ENCODE measurements at places on chromosomes 11 and 22.

DNA sequence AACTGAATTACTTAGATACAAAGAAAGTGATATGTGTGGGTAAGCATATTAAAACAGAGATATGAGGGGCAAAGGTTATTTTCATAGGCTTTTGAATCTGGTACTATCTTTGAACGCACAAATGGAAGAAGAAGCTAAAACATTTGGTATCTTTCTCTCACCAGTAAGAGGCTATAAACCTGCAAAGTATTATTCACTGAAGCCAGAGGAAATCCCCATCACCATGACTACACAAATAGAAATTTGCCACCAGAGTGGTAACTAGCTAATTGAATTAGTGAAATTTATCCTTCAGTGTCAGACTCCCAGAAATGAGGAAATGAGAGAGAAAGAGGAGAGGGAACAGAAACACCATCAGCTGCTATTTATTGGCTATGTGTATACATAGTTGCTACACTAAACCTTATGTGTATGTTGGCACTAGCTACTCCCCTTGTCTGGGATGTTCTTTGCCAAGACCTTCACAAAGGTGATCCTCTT, 503.4 kb downstream of the DLG2 start:
- peak; percentile 41 for DNase-seq

GRCh38 chr11:114105611-114106010, 46.1 kb downstream of the ZBTB16 start:
- DNase-seq: no peak

GRCh38 chr11:706957-707816, 1.2 kb downstream of the EPS8L2 start:
- no peak for DNase-seq

GRCh38 chr22:47006433-47006832, 244.0 kb downstream of the TBC1D22A start:
- no peak for DNase-seq

DNA sequence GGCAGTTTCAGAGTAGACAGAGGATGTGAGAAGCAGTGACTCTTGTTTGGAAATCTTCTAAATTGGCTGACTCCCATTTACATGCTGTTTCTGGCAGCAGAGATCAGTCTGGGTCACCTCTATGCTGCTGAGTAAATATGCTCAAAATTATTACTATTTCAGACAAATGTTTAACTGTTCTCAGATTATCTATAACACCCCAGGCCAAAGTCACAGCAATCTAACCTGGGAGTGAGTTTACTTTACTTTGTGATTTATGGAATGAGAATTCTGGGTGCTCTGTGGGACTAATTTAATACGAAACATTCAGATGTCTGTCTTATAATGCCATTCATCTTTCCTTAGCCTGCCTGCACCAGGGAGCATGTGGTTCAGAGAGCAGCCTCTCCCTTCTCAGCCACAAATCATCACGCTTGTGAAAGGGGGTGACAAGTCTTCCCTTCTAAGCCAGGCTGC, 282.5 kb upstream of the MPPED2 start:
- no peak for DNase-seq

- DNase-seq: no peak
Measured at GRCh38 chr11:61914471-61915171, 2.7 kb downstream of the RAB3IL1 start.

DNA sequence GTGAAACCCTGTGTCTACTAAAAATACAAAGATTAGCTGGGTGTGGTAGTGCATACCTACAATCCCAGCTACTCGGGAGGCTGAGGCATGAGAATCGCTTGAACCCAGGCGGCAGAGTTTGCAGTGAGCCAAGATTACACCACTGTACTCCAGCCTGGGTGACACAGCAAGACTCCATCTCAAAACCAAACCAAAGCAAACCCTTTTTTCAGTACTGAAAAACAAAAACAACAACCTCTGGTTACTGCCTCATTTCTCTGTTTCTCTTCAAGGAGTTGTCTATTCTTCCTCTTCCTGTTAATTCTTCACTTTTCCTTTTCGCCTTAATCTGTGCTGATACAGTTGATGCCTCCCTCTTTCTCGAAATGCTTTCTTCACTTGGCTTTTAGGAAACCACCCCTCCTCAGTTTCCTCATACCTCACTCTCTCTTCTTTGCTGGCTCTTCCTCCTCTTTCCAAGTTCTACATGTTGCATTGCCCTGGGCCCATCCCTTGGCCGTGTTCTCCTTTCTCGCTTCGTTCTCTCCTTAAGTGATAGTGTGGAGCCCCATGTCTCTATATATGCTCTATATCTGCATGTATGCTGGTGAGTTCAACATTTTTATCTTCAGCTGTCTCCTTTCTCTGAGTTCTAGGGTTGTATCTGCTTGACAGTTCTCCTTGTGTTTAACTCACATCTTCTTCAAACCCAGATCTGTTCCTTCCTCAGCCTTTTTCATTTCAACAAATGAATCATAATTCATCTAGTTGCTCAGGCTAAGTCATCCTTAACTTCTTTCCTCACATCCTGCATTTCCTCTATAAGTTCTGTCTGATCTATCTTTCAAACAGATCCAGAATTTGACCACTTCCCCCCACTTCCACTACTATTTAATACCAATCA, 37.1 kb downstream of the NUCB2 start:
- DNase-seq: no peak

DNA sequence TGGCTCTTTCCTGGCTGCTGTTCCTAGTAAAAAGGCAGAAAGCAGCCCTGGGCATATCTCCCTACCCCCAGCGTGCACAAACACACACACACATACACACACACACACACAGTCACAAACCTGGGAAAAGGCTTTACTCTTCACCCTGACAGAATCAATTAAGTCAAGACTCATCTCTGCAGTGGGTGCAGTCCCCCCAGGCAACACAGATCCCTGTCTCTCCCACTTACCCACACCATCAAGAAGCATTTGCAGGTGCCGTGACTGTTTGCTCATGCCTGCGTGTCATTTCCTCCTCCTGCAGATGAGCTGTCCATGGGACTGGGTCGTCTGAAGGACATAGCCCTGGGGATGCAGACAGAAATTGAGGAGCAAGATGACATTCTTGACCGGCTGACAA, 28.6 kb downstream of the SNAP29 start:
- no peak for DNase-seq

GRCh38 chr22:36197514-36198146, 4.0 kb downstream of the APOL4 start:
- no peak for DNase-seq

GRCh38 chr11:70220136-70220535, 17.0 kb downstream of the FADD start:
- no peak for DNase-seq

DNA sequence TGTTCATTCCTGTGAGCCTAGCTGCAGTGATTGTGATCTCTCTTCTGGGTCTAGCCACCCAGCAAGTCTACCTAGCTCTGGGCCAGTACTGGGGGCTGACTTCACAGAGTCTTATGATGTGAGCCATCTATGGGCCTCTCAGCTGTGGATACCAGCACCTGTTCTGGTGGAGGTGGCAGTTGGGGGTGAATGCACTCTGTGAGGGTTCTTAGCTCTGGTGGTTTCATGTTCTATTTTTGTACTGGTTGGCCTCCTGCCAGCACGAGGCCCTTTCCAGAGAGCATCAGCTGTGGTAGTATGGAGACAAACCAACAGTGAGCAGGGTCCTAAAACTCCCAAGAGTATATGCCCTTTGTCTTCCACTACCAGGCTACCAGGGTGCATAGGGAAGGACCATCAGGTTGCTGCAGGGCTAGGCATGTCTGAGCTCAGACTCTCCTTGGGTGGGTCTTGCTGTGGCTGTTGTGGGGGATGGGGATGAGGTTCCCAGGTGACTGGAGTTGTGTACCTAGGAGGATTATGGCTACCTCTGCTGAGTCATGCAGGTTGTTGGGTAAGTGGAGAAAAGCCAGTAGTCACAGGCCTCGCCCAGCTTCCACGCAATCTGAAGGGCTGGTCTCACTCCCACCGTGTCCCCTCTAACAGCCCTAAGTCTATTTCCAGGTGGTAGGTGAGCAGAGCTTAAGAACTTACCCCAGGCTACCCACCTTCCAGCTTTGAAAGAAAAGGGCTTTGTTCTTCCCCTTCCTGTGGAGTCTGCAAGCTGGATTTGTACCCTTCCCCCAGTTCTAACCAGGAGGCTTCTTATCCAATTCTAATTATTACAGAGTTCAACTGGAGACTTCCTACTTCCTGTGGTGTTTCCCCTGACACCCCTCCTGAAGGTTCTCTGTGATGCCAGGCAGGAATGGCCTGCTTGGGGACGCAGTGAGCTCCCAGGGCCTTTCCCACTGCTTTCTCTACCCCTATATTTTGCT, 250.7 kb downstream of the LUZP2 start:
- peak; percentile 14 for DNase-seq

DNA sequence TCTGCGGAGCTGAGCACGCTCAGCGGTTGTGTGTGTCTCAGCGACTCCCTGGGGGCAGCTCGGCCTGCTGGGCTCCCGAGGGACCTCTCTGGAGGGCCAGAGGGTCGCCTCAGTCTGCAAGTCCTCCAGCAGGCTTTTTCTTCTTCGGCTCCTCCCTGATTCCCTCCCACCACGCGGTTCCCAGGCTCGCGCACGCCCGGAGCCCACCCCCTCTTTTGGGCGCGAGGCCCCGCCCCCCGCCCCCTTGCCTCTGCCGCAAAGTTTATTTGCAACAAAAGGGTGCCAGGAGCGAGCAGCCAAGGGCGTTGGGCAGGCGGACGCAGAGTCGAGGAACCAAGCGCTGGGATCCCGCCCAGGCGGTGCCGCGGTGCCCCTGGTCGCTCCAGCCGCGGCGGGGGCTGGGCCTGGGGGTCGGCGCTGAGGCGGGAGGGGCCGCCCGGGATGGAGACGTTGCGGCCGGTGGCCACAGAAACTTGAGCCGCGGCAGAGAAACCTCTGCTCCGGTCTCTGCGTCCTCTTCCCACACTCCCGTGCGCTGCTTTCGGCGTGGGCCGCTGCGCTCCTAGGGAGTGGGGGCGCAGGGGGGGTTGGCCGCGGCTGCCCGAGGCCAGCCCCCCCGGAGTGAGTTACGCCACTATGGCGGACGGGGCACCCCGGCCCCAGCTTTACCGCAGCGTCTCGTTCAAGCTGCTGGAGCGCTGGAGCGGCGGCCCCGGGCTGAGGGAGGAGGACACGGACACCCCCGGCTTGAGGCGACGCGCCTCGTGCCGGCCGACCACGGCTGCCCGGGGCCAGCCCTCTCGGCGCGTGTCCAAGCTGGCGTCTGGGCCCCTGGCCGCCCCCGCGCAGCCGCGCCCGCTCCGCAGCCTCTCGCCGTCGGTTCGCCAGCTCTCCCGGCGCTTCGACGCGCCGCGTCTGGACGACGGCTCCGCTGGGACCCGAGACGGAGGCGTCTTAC, at the start of gene ARHGEF17:
TSS of gene ARHGEF17 (plus strand) at position 274 of the 958 bp plus-strand sequence. CDS start at position 637, 363 bp downstream.
- DNase-seq: peak; percentile 35

GRCh38 chr11:33716243-33716642, 15.6 kb upstream of the C11orf91 start:
- no peak for DNase-seq

GRCh38 chr22:25137577-25138525, 61.8 kb upstream of the CRYBB3 start:
- DNase-seq: no peak

- no peak for DNase-seq
Measured at GRCh38 chr11:97883086-97883485, 1137.7 kb upstream of the CNTN5 start.

DNA sequence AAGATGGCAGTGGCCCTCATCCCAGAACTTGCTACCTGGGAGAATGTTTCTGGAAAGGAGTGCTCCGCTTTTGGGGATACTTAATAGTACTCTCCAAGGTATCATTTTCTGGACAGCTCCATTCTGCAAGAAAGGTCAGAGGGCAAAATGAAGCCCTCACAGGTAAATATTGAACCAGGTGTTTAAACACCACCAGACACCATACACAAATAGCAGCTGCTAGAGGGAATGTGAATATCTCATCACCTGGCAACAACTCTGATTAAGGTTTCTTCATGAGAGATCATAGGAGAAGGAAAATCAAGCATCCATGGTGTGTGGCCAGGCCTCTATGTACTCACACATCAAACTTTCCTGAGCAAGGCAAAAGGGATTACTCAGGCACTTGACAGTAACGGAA, 226.1 kb upstream of the FAT3 start:
- no peak for DNase-seq

- no peak for DNase-seq
Measured at GRCh38 chr11:18312663-18313420, 9.1 kb downstream of the HPS5 start.

GRCh38 chr11:121634889-121635288, 182.1 kb upstream of the SORL1-AS1 start:
- no peak for DNase-seq

- no peak for DNase-seq
Measured at GRCh38 chr11:27898166-27898565, 197.9 kb upstream of the BDNF start.

- no peak for DNase-seq
Measured at GRCh38 chr11:15476371-15476917, 361.7 kb downstream of the INSC start.

- DNase-seq: no peak
Measured at GRCh38 chr11:45834298-45834756, 12.9 kb upstream of the CRY2 start.

DNA sequence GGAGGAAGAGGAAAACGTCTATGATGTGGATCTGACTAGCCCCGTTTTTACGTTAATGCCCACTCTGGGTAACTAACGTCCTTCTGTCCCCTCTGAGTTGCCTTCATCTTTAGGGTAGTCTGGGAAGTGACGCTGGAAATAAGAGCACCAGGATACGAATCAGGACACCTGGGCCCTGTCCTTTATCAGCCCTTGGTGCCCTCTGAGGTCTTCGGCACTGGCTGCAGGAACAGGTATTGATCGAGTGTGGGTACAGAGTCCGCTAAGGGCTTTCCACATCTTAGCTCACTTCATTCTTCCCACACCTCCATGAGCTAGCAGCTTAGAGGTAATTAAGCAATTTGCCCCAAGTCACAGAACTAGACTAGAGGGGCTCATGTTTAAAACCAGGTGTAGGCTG, 223.8 kb downstream of the DBX1 start:
- DNase-seq: no peak

GRCh38 chr11:123135863-123136446, 59.1 kb downstream of the CLMP start:
- DNase-seq: no peak

DNA sequence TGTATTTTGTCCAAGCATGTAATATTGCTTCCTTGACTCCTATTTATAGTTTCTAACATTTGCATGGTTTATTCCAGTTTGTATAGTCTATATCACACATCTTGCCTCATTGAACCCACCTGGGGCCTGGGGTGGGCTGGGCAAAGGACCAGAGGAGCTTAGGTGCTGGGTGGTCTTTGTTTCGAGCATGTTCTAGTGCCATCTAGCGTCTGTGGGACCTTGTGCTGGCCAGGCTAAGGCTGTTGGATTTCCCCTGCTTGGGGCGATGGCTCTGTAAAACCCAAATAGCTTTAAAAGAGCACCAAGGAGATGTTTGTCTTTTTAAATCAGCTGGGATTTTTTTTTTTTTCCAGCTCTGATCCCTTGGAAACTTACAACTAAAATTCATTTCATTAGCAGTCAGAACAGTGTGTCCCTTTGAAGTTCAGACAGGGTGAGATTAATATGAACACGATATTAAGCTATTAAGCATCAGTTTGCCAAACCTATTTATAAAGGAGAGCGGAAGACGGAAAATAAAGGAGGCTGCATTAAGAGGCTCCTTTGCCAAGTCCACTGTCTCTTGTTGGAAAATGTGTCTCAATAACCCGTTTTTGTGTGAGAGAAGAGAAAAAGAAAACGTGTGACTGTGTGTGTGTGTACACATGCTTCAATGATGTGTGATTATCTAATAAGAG, 157.4 kb downstream of the COMMD9 start:
- no peak for DNase-seq

All from naive B cell (primary cell).